ENCODE measurements at places on chromosomes 13 and 19.

DNA sequence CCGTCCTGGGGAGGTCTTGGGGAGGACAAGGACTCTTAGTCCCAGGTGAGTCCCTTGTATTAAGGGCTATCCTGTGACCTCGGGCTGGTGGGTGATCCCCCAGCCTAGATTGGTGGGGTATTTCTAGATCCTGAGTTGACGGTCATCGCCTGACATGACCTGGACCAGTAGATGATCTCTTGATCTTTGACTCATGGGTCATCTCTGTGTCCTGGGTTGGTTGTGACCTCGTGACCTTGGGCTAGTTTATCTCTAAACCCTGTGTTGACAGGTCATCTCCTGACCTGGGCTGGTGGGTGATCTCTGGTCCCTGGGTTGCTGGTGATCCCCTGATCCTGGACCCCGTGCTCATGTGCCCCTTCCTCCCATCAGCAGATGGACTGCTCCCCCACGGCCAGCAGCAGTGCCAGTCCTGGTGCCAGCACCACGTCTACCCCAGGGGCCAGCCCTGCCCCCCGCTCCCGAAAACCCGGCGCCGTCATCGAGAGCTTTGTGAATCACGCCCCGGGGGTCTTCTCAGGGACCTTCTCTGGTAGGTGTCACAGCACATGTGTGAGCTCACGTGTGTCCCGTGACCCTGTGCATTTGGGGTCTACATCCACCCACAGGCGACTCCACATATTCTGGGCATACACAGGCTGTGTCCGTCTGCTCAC lies 6.3 kb downstream of the MIDN start:
- H3K4me3 ChIP-seq = peak overlapping the region; percentile 93
- H3K27me3 ChIP-seq = no peaks in the 10 kb centered on the region
- peaks cover 95% of the 10 kb centered on the region for H3K4me1 ChIP-seq
- DNase-seq = no peak
- H3K27ac ChIP-seq = peak overlapping the region; percentile 100

DNA sequence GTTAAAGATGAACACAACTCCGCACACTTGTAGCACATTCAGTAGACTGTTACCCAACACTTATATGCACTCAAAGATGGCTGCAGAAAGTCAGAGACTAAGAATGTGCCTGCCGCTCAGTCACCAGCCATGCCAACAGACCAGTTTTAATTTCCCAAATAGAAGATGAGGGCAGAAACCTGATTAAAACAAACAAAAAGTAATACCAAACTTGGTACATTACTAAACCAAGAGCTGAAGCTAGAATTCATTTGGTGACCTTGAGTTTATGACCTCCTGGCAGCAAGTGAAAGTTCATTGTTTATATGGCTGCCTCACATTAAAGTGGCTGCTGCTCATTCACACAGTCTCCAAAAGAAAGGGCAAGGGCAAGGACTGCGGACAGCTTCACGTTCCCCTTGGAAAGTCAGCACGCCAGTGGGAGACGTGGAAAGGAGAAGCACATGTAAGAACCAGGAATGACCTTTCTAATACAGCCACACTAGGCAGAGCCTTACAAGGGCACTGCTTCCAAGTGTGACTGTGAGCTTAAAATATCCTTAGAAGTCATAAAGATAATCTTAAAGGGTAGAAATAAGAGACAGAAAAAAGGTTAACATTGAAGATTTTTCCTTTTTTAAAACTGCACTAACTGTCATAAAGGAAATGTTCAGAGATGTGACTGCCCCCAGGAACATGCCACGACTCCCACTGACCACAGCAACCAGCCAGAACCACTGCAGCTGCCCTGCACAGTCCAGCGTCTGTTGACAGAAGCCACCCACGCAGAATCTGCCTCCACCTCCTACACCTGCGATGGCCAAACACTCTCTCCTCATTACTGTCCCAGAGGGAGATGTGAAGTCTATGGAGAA lies 73.5 kb downstream of the STK24 start:
- H3K27ac ChIP-seq = peak overlapping the region; percentile 80
- H3K4me3 ChIP-seq = peak overlapping the region; percentile 2
- no peak for DNase-seq
- H3K4me1 ChIP-seq = peaks cover 84% of the 10 kb centered on the region
- H3K36me3 ChIP-seq = peaks cover 8% of the 10 kb centered on the region

DNA sequence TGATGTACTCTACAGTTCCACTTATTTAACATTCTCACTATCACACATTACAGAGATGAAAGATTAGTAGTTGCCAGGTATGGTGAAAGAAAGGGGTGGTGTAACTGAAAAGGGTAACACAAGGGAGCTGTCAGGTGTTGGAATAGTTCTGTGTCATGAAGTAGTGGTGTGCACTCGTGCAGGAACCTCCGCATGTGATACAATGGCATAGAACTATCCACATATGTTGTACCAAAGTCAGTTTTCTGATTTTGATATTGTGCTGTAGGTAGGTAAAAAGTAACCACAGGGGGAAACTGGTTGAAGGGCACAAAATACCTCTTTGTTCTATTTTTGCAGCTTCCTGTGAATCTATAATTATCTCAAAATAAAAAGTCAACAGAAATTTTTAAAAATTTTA lies 24.4 kb upstream of the RPL21 start:
- no peak overlapping the region for H3K27ac ChIP-seq
- no peaks in the 10 kb centered on the region for H3K36me3 ChIP-seq
- peaks cover 9% of the 10 kb centered on the region for H3K4me1 ChIP-seq
- no peak overlapping the region for H3K4me3 ChIP-seq
- peaks cover 5% of the 10 kb centered on the region for H3K27me3 ChIP-seq

DNA sequence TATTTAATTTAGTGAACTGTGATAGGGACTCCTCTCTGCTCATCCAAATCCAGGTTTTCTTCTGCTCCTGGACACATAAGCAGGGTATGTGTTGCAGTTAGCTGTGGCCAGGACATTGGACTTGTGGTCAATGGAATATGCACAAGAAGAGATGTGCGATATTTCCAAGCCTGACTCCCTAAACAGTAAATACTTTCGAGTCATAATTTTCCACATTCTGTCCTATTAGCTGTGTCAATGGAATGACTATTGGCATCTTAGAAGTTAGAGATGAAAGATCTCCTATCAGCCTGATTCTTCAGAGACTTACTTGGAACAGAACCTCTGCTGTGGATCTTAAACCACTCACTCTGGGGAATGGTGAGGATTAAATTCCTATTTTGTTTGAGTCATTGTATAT lies 771.0 kb downstream of the EFNB2 start:
- H3K27ac ChIP-seq = no peak overlapping the region
- H3K4me3 ChIP-seq = no peak overlapping the region
- DNase-seq = no peak
- H3K27me3 ChIP-seq = no peaks in the 10 kb centered on the region
- H3K36me3 ChIP-seq = no peaks in the 10 kb centered on the region

- no peaks in the 10 kb centered on the region for H3K27me3 ChIP-seq
- H3K4me3 ChIP-seq = no peak overlapping the region
- H3K27ac ChIP-seq = no peak overlapping the region
- no peak for DNase-seq
Observed at GRCh38 chr13:110424569-110425443, 117.7 kb downstream of the COL4A2 start.

GRCh38 chr19:1618157-1619093 lies 13.2 kb upstream of the UQCR11 start:
- peaks cover 58% of the 10 kb centered on the region for H3K36me3 ChIP-seq
- no peak for DNase-seq
- peak overlapping the region; percentile 15 for H3K27ac ChIP-seq
- H3K27me3 ChIP-seq = no peaks in the 10 kb centered on the region

DNA sequence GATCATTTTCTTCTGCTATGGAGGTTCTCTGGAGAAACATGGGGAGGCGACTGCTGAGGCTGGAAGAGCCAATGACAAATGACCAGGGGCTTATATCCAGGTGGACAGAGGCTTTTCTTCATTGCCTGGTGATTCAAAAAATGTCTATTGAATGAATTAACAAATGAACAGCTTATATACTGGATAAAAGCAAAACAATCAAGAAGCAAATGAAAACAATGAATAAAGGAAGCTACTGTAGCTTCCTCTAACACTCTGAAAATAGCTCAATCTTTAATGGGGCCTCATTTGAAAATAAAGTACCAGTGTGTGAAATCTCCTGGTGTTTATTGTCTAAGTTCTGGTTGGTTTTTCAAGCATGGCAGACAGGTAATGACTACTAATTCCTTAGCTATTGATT lies 167.5 kb upstream of the TMTC4 start:
- no peaks in the 10 kb centered on the region for H3K4me1 ChIP-seq
- no peaks in the 10 kb centered on the region for H3K36me3 ChIP-seq
- H3K4me3 ChIP-seq = no peak overlapping the region
- no peaks in the 10 kb centered on the region for H3K27me3 ChIP-seq
- no peak overlapping the region for H3K27ac ChIP-seq

- H3K36me3 ChIP-seq = no peaks in the 10 kb centered on the region
- peak overlapping the region; percentile 20 for H3K4me3 ChIP-seq
- no peaks in the 10 kb centered on the region for H3K27me3 ChIP-seq
Observed at GRCh38 chr13:63636316-63636993, 2220.8 kb upstream of the PCDH20 start.

- H3K4me3 ChIP-seq = no peak overlapping the region
- no peaks in the 10 kb centered on the region for H3K36me3 ChIP-seq
- no peak overlapping the region for H3K27ac ChIP-seq
- no peaks in the 10 kb centered on the region for H3K27me3 ChIP-seq
- DNase-seq = no peak
Observed at GRCh38 chr13:60242043-60242595, 78.4 kb upstream of the DIAPH3 start.

DNA sequence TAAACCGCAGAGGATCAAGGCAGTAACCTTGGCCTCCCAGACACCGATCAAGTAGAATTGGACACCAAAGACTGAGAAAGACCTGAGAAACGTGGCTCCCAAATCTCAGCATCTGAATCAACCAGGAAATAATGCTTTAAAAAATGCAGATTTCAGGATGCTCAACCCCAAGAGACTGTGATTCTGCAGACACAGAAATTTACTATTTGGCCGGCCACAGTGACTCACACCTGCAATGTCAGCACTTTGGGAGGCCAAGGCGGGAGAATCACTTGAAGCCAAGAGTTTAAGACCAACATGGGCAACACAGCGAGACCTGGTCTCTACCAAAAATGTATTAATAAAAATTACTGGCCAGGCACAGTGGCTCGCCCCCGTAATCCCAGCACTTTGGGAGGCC lies 6.2 kb downstream of the ABCC4 start:
- no peak overlapping the region for H3K27ac ChIP-seq
- no peak overlapping the region for H3K4me3 ChIP-seq
- peaks cover 36% of the 10 kb centered on the region for H3K4me1 ChIP-seq
- DNase-seq = no peak
- no peaks in the 10 kb centered on the region for H3K27me3 ChIP-seq

- no peak overlapping the region for H3K4me3 ChIP-seq
- no peak for DNase-seq
- H3K4me1 ChIP-seq = peaks cover 72% of the 10 kb centered on the region
- peaks cover 32% of the 10 kb centered on the region for H3K36me3 ChIP-seq
- no peaks in the 10 kb centered on the region for H3K27me3 ChIP-seq
Observed at GRCh38 chr13:79398127-79398526, 7.9 kb downstream of the RBM26 start.

- DNase-seq = no peak
- no peak overlapping the region for H3K27ac ChIP-seq
- H3K4me1 ChIP-seq = peaks cover 36% of the 10 kb centered on the region
Observed at GRCh38 chr19:17861542-17862402, 2.1 kb downstream of the RPL18A start.

DNA sequence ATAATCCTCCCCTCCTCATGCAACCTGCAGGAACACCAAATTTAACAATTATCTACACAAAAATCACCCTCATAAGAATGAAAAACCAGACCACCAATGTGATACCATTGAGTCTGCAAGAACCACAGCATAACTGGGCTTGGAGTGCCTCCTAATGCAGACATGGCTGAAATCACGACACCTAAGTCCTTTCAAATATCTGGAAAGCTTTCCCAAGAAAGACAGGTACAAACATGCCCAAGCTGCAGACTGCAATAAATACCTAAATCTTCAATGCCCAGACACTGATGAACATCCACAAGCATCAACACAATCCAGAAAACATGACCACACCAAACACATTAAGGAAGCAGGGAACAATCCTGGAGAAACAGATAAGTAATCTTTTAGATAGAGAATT lies 417.1 kb downstream of the LMO7 start:
- DNase-seq = no peak
- H3K27me3 ChIP-seq = no peaks in the 10 kb centered on the region
- no peak overlapping the region for H3K4me3 ChIP-seq
- no peaks in the 10 kb centered on the region for H3K36me3 ChIP-seq

- no peaks in the 10 kb centered on the region for H3K27me3 ChIP-seq
- H3K4me3 ChIP-seq = peak overlapping the region; percentile 64
- H3K36me3 ChIP-seq = peaks cover 4% of the 10 kb centered on the region
- peak overlapping the region; percentile 85 for H3K27ac ChIP-seq
- DNase-seq = peak; percentile 91
Observed at GRCh38 chr19:48333467-48334384, 8.4 kb downstream of the EMP3 start.

- no peak overlapping the region for H3K4me3 ChIP-seq
- H3K27me3 ChIP-seq = no peaks in the 10 kb centered on the region
- no peaks in the 10 kb centered on the region for H3K36me3 ChIP-seq
- DNase-seq = no peak
- H3K4me1 ChIP-seq = peaks cover 88% of the 10 kb centered on the region
- peak overlapping the region; percentile 84 for H3K27ac ChIP-seq
Observed at GRCh38 chr13:97256343-97256783, 34.2 kb downstream of the MBNL2 start.

DNA sequence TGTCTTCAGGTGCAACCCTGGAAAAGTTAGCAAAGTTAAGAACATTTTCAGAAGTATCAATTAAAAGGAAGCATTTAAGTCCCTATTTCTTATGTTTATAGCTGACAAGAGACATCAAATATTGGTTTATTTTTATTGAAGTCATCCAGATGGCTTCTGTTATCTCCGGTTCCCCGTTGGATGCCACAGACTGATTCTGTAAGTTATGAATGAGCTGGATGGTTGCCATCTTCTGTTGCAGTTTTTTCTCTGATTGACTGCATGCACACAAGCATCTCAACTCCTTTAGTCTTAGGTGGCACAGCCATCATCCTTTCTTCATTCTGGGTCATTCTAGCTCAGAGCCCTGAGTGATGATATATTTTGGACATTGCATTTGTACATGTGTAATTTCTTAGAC lies 10.6 kb upstream of the OXGR1 start:
- H3K27ac ChIP-seq = no peak overlapping the region
- H3K27me3 ChIP-seq = peaks cover 16% of the 10 kb centered on the region
- H3K4me3 ChIP-seq = no peak overlapping the region
- no peaks in the 10 kb centered on the region for H3K4me1 ChIP-seq

- peaks cover 58% of the 10 kb centered on the region for H3K27me3 ChIP-seq
- H3K4me3 ChIP-seq = no peak overlapping the region
- peaks cover 5% of the 10 kb centered on the region for H3K36me3 ChIP-seq
- no peak overlapping the region for H3K27ac ChIP-seq
- DNase-seq = no peak
Observed at GRCh38 chr19:2726904-2727639, 5.9 kb upstream of the DIRAS1 start.

- peaks cover 9% of the 10 kb centered on the region for H3K4me1 ChIP-seq
- no peaks in the 10 kb centered on the region for H3K36me3 ChIP-seq
- peak; percentile 30 for DNase-seq
- H3K4me3 ChIP-seq = no peak overlapping the region
- H3K27ac ChIP-seq = peak overlapping the region; percentile 27
Observed at GRCh38 chr19:6802336-6803035, 30.0 kb downstream of the VAV1 start.
